GM03348 (cell line): ENCODE measurements at places on chromosomes 7 and 10.

DNA sequence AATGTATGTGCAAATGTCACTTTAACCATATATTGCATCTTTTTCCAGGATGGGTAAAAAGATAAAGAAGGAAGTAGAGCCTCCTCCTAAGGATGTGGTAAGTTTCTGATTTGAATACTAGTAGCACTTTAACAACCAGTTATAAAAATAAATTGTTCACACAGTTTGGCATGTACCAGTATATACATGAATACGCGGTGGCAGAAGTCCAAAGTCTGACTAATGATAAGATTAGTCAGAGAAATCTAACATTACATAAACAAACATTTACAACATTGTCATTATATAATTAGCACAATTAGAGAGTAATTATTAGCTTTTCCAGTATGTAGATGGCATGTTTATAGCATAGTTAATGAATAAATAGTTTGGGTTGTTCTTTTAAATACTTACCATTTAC, 4.1 kb downstream of the ARMC3 start:
- DNase-seq = no peak

DNA sequence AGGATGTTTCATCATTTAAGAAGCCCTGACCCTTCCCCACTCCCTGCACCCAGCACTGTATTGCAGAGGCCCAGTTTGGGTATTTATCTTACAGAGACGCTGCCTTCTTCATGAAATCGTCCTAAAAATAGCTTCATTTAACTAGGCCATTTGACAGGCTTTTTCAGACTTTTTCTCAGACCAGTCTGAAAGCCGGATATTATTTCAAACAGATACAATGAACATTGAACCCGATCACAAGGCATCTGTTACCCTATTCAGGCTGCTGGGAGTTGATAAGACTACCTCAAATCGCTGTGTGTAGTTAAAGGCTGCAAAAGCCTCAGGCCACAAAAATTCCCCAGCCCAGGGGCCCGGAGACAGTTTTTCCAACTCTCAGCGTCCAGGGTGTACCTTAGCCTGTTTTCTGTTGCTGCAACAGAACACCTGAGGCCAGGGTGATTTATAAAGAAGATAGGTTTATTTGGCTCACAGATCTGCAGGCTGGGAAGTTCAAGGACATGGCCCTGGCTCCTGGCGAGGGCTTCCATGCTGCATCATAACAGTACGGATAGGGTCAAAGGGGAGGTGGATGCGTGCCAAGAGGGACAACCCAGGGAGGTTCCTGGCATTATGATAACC, 130.7 kb upstream of the SH2B2 start:
- no peak for DNase-seq

GRCh38 chr7:36690041-36690440, 34.3 kb downstream of the AOAH start:
- no peak for DNase-seq

DNA sequence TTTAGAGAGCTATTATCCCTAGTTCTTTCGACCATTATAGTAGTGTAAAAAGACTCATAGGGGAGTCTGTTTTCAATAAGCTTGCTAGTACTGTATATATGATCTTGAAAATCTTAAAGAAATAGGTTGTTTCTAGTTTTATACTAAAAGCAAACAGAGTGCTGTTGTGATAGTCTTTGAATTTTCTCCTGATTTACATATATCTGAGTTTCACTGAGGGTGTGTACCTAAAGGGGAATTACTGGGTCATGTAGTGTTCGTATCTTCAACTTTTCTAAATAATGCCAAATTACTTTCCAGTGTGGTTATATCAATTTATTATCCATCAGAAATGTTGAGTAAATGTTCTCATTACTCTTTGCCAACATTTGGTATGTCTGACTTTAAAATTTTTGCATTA, 70.8 kb upstream of the BAMBI start:
- DNase-seq = no peak

GRCh38 chr7:132424821-132425724, 151.2 kb downstream of the PLXNA4 start:
- no peak for DNase-seq

- no peak for DNase-seq
These were observed 7.3 kb downstream of the AGFG2 start for GRCh38 chr7:100546129-100546925.

- DNase-seq = peak; percentile 28
These were observed 153.7 kb downstream of the CREB5 start for GRCh38 chr7:28565980-28566379.

DNA sequence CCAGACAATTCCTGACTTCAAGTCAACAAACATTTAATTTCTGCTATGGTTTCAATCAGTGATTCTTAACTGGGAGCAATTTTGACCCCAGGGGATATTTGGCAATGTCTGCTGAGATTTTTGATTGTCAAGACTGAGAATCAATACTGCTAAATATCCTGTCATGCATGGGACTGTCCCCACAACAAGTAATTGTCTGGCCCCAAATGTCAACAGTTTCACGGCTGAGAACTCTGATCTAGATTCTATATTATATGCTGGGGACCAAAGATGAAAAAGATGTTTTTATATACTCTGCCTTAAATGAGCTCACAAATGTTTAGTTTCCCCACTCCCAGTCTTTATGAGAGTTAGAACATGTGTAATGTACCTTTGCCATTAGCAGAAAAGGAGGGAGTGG, 19.2 kb downstream of the ANKRD7 start:
- no peak for DNase-seq

DNA sequence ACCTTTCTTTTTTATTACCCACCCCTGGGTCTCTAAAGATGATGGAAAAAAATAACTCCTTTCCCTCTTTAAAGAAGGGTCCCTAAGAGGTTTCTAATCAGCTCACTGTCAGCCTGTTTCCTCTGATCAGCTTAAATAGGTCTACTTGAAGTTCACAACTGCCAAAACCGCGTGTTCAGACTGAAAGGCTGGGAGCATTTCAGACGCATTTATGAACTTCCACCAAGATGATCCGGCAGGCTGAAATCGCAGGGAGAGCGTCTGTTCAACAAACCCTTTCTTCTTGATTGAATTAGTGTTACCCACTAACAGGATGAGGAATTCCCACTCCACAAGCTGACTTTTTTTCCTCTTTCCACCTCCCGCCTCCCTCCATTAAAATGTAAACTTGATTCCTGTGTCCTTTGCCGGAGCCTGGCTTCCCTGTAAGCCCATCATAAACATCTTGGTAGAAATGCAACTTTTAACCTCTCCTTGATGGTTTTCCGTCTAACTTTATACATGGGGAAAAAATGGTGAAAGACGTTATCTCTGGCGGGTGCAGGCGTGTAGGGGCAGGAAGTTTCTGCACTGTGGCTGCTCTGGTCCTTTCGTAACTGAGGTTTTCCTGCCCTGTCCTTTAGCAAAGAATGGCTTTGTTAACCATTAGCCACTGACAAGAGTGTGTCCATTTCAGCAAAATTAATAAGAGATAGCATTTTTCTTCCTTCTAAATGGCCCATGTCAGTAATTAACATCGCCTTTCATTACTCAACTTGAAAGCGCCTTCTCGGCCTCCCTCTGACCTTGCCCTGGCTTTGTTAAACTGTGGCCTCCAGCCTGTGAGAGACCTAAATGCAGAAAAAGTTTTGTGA, 130.7 kb downstream of the BAMBI start:
- no peak for DNase-seq

DNA sequence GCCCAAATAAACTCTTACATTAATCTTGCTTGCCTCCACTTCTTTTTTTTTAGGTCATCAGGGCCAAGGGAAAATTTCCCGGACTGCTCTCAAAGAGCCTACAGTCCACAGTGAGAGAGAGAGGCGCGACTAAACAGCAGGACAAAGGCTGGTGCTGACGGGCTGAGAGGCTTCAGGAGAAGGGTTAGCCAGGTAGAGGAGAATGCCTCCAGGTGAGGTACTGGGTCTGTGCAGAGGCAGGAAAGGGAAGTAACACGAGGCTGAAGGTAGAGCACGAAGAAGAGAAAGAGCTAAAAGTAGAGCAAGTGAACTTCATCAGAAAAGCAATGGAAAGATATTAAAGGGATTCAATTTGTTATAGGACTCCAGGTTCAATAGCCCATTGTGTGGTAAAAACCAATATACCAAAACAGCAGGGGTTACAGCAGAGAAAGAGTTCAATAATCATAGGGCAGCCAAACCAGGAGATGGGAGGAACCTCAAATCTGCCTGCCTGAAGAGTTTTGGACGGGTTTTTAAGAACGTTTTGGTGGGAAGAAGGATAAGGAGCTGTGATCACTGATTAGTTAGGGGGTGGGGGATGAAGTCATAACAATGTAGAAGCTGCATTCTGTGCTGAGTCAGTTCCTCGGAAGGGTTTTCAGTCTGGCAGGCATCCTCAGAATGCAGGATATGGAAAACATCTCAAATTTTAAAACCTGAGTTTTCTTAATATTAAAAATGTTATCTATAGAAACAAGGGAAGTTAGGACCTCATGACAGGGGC, 171.5 kb downstream of the AKR1D1 start:
- DNase-seq = no peak

GRCh38 chr7:252981-253380, 37.0 kb upstream of the FOXL3 start:
- DNase-seq = no peak

DNA sequence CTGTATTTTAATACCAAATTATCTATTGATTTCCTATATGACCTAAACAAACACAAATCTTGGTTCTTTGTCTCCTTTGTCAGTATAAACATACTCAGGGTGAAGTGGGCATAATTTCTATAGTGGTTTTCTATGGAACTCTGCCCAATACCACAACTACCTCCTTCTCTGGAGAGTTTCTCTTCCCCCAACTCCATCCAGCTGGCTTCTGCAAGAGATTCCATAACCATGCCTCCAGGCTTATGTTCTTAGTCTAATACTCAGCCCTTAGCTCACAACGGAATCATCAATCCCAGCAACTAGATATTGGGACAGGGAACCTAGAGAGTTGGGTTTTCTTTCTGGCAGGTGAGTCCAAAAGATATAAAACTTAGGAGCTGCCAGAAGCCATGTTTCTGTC, 127.3 kb downstream of the TRIL start:
- no peak for DNase-seq

DNA sequence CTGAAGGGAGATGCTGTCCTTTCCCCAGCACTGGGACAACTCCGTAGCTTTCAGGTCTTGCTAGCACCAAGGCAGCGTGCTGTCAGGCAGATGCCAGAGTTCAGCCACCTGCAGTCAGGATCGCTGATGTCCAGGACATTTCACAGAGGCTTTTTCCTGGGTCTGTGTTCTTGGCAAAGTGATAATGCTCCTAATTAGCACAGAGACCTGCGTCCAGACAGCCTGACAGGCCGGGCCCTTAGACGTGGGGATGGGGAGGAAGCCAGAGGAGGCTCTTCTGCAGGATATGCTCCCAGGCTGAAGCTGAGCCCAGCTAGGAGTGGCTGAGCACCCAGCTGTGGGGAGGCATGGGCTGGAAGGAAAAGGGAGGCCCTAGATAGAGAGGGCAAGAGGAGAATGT, 82.5 kb upstream of the TBX20 start:
- no peak for DNase-seq

GRCh38 chr10:27258838-27259812, 18.5 kb upstream of the ACBD5 start:
- peak; percentile 28 for DNase-seq
